ENCODE measurements at places on chromosomes 5 and 9.

DNA sequence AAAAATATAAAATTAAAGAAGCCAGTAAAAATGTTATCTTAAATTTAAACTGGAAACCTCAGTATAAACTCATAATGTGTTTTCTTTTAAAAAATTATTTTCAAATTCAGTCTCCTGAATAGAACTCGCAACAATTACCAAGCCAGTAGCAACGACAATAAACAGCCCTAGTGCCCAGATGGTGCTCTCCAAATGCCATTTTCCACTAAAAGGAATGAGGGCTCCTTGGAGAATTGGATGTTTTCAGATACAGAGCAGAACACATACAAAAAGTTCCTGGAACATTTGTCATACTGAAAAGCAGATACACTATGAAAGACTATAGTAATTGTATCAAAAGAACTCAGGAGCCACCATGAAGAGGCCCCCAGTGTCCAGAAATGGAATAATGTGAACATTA lies 97.4 kb downstream of the TMC1 start:
- DNase-seq, result no peak

- DNase-seq, result no peak
These were observed 53.4 kb downstream of the PTCH1 start for GRCh38 chr9:95463148-95464060.

- DNase-seq, result no peak
These were observed 16.1 kb upstream of the FAM120A start for GRCh38 chr9:93435386-93435785.

DNA sequence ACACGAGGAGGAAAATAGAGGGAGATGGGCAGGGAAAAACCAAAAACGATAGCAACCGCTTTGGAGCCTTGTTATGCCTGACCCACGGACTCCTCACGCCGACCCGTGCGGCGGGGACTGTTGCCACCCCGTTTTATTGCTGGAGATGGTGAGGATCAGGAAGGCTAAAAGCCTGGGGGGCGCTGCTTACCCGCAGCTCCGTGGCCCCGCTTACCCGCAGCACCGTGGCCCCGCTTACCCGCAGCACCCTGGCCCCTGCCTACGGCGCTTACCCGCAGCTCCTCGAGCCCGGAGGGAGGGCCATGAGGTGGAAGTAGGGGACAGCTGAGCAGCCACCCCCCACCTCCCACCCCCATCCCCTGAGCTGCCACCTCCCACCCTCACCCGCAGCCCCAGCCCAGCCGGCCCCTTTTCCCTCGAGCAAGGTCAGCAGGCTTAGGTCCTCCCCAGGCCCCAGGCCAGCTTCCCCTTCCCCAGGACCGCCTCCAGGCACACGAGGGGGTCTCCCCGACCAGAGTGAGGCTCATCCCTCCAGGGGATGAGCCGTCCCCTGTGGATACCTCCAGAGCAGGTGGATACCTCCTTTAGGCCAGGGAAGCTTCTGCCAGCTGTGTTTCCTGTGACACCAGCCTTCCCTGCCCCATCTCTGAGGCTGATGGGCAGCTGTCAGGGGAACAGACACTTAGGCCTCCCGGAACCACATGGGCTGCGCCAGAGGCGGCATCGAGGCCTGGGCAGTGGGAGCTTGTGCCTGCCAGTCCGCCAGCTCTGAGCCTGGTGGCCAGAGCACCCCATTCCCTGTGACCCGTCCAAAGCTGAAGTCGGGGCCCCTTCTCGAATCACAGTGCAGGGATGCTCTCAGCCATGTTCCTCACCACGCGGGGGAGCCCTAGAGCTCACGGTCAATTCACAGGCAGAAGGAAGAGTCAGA lies 92.3 kb downstream of the LMX1B start:
- no peak for DNase-seq

DNA sequence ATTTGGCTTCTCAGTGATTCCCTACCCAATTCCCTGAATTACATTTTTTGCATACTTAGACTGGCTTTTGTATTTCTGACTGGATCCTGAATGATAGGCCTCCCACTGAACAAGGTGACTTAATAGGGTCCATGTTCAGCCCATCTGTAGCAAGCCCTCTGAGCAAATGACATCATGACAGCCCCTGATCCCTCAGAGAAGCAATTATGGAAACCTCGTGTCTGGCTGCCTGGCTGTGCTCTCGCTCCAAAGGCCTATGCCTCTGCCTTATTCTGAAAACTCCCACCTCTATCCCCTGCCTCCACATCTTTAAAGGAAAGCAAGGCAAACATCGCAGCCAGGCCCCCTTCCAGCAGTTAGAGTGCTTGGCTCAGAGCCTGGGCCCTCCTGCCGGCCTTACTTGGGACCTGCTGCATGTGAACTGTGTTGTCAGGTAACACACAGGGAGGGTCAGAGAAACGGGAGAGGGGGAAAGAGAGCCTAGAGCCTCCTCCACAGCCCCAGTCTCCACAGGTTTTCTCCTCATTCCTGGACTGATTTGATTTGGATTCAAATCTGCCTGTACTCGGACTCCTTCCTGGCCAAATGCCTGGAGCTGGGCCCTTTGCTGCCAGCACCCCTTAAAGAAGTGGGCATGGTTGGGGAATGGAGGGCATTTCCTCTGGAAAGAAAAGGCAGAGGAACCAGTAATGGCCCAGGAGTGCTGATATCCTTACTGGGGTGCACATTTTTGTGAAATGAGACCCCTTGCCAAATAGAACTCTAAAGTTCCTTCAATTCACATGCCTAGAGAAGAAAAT lies 3.8 kb downstream of the DCANP1 start:
- no peak for DNase-seq

DNA sequence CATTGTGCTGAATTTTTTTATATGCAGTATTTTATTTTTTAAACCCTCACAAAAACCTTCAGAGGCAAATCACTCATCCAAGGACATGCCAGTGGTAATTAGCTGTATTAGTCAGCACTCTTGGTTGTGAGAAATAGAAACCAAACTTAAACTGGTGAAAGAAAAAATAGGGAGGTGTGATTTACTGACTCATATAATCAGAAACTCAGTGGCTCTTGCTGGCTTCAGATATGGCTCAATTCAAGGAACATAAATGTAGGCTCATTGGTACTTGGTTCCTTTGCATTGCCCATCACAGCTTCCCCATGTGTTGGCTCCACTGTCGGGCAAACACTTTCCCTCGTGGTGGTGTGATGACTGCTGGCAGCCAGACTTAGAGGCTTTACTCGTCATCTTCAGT lies 497.2 kb downstream of the MAT2B start:
- no peak for DNase-seq

GRCh38 chr5:23703940-23704855 lies 196.8 kb downstream of the PRDM9 start:
- no peak for DNase-seq

DNA sequence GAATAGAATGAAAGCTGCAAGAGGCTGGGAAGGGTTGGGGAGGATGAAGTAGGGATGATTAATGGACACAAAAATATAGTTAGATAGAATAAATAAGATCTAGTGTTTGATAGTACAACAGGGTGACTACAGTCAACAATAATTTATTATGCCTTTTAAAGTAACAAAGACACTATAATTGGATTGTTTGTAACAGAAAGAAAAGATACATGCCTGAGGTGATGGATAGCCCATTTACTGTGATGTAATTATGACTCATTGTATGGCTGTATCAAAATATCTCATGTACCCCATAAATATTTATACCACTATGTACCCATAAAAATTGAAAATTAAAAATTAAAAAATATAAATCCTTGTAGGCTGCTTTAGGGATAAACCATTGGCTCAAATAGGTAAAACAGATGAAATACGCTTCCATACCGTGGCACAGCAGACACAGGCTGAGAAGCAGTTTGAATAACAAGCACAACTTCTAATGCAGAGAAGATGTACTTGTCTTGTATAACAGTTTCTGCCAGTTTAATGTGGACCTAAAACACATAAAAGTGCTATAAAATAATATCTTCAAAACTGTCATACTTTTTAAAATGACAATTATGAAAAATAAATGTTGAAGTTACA lies 34.9 kb downstream of the APBA1 start:
- no peak for DNase-seq

DNA sequence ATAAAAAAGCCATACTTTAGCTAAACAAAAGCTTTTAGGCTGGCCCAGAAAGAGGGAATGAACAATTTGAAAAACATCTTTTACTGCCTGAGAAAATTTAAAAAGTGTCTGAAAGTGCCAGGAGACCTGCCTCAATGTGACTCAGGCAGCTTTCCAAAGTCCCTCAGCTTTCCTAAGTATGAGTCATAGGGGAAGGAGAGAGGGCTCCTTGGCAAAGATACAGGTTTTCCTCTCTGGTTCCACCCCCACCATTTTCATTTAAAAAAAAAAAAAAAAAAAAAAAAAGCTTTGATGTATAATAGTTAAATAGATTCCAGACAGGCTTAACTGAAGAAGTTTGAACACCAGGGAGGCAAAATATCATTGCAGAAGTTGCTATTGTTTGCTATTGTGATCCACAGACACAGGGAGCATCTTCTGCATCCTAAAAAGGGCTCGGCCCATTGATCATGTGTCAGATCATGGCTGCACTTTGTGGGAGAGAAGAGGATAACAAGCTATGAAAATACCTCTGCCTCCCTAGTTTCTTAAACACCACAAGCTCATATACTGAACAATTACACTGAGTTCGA lies 71.5 kb downstream of the MRPS27 start:
- DNase-seq, result peak; percentile 55

DNA sequence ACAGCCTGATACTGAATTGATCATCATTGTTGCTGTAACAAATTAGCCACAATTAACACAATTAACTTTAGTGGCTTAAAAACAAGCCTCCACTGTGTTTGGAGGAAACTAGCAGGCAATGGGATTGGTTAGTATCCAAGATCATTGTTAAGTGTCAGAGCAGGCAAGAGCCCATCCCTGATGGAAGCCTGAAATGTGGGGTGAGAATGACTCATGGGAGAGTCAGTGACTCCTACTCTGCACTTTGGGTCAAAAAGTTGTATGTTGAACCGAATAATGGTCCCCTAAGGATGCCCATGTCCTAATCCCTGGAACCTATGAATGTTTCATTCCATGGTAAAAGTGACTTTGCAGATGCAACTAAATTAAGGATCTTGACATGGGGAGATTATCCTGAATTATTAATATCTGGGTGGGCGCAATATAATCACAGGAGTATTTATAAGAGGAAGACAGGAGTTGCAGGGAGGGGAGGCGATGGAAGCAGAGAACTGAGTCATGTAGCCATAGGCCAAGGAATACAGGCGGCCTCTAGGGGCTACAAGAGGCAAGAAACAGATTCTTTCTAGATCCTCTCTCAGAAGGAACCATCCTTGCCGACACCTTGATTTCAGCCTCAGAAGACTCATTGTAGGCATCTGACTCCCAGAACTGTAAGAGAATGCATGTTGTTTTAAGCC lies 28.8 kb downstream of the ALG2 start:
- DNase-seq, result no peak

GRCh38 chr9:134830126-134830525 lies 50.5 kb upstream of the FCN2 start:
- peak; percentile 13 for DNase-seq

DNA sequence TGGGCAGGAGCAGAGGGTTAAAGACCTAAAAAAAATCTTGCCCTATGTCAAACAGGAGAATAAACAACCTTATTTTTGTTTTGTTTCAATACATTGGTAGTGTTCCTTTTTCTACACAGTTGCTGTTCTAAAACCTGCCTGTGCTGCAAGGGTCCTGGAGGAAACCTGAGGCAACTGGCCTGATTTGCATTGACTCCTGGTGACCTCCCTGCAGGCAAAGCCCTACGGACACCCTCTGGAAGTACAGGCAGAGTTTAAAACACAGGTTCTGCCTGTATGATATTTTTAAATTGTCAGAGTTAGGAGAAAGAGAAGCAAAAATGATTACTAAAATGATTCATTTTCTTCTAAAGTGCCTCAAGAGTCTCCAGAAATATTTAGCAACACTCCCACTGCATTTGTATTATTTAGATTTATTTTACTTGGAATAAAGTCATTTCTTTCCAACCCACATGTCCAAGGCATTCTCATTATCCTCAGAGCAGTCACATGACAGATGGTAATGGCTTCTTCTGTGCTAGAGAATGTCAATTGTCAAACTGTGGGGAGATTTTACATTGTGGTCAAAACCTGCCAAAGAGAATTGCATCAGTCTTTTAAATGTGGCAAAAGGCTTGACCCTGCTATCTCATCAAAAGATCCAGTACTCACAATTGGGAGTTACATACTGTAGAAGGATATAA lies 559.6 kb downstream of the CETN3 start:
- DNase-seq, result no peak

DNA sequence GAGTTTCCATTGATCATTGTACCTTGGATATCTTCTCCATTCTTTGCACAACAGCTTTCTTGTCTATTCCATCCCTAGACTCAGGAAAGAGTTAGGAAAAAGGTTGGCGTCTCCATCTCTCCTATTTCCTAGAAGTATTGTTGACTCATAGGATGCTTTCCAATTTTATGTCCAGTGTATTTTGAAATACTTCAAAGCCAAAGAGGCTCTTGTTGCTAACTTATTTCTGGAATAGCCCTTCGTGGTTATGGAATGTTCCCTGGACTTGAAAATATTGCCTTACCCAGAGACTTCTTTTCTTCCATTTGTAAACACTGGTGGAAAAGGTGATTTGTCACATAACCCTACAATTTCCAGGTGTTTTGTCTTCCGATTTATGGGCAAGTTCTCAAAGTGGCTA lies 402.3 kb upstream of the ZNF608 start:
- DNase-seq, result no peak

GRCh38 chr9:95102572-95102971 lies 214.9 kb downstream of the FANCC start:
- no peak for DNase-seq

DNA sequence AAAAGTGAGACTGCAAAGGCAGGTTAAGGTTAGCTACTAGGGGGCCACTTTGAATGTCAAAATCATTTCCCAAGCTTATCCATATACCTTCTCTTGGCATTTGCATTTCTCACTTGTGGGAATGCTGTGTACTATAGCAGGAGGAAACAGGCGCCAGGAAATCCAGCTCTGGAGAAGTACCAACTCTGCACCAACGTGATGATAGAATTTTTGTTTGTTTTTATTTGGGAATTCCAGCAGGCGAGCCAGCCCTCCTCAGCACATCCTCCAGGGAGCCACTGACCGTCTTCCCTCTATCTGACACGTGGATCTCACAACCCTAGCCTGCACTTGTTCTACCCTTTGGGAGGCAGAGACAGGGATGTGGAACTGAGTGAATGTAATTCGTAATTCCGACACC lies 318.0 kb downstream of the ACTL7B start:
- no peak for DNase-seq

GRCh38 chr5:134459010-134459403 lies 47.3 kb upstream of the CDKN2AIPNL start:
- DNase-seq, result no peak

DNA sequence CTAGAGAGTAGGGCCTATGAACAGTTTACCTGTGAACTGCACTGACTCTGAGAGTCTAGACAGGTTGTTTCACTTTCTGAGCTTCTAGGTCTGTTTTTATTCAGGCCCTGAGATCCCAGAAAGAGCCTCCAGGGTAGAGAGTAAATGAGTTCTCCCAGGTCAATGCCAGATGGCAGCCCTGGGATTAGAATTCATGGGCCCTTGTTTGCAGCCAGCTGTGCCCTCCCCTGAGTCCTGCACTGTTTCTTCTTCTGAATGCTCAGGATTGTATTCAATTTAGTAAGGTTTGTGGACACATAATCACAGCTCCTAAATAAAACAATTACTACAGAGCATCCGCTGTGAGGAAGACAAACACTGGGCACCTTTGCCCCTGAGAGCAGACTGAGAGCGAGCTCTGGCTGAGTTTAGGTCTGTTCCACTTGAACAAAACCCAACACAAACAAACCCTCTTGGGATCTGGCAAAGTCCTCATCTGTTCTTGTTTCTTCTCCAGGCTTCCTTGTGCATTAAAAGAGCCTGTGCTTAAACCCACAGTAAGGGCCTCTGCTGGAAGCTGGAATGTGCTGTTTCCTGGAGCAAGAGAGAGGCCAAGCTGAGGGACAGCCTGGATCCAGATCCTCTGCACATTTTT lies 29.9 kb downstream of the FAM219A start:
- DNase-seq, result peak; percentile 42
